GOT3 (cell line): ENCODE measurements at places on chromosomes 13 and 19.

DNA sequence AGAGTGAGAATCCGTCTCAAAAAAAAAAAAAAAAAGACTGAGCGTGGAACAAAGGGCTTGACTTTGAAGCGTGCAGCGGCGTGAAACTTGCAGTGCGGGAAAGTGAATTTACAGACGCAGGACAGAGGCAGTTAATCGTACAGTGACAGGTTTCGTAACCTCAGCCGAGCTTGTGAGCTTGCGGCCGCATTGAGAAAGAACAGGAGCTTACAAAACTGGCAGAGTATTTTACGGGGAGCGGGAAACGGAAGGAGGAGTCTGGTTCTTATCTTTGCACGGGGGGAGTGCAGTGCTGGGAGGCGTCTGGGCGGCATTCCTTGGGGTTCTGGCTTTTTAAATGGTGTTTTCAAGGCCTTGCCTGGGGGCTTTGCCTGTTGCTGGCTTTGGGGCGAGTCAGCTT lies 6.0 kb upstream of the BSG start:
- DNase-seq, result no peak

GRCh38 chr19:46616631-46617322 lies 8.1 kb downstream of the PTGIR start:
- no peak for DNase-seq

DNA sequence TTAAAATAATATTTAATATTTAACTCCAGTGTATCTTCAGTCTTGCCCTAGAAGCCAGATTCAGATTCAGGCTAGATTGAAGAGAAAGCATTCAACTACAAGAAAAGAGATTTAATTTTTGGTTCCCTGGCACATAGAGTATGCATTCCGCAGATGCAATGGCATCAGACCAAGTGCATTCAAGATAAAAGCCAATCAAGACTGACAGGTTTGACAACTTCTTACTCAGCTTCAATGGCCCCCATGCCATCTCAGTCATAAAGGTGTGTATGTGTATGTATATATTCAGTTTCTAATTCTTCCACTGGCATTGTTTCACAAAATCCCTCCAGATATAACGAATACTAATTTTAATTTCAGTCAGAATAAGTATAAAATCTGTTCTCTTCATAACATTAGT lies 650.8 kb upstream of the GPC6 start:
- DNase-seq, result no peak

- DNase-seq, result no peak
Measured at GRCh38 chr13:78194904-78195639, 276.4 kb upstream of the EDNRB start.

GRCh38 chr13:30616927-30617314 lies 799 bp upstream of the USPL1 start:
- no peak for DNase-seq

- DNase-seq, result no peak
Measured at GRCh38 chr13:66532845-66533244, 697.3 kb downstream of the PCDH9 start.

DNA sequence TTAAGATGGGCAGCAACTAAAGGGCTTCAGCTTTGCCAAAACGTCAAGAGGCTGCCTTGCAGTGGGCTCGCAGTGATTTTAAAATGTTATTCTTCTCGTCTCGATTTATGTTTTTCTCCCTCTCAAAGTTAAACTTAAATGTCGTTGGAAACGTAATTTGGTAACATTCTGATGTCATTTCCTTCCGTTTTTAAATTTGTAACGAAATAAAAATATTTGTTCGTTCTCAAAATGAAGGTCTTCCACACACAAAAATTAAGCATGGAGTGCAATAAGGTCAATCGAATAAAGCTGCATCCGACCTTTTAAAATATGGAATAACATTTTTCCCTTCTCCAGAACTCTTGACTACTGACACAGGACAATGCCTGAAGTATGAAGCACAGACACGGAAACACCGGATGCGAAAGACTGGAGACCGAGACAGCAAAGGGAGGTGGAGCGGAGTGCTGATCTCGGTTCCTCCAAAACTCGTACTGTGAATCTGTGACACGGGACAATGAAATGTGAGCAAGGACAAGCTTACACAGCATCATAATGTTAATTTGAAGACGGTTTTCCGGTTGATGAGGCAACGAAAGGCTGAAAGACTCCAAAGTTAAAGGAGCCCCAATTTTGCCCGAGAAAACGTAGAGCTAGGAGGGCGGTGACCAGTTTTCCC lies 850 bp downstream of the MTMR6 start:
- DNase-seq, result no peak

DNA sequence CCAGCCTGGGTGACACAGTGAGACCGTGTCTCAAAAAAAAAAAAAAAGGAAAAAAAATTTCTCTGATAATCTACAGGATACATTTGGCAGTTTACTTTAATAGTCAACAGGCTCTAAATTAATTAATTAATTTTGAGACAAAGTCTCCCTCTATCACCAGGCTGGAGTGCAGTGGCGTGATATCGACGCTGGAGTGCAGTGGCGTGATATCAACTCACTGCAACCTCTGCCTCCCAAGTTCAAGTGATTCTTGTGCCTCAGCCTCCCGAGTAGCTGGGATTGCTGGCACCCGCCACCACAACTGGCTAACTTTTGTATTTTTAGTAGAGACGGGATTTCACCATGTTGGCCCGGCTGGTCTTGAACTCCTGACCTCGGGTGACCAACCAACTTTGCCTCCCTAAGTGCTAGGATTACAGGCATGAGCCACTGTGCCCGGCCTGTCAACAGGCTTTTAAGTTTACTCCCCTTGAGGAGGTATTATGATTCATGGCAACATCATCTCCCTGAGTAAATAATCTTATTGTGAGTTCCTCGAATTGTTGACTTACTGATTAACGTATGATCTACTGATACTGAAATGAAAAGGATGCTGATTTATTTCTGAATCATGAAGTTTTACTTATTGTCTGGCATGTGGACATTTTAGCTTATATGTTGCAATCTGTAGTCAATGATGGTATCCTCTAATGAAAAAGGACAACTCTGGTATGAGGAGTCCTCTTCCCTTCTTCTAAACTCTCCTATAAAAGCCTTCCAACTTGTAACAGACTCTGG lies 21.3 kb upstream of the MTRF1 start:
- DNase-seq, result peak; percentile 11

DNA sequence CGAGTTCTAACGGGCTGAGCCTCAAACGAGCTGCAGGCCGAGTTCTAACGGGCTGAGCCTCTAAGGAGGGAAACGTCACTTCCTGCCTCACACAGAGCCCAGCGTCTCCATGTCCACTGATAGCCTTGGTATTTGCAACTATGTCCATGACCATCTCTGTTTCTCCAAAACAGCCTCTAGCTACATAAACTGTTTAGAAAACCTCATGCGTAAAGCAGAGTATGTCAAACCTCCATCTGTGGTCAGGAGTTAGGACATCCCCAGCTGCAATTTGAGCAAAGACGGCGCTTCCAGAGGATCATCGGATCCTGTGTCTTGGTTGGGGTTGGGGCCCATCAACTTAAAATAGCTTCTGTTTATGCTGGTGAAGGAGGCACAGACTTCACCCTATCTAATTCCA lies 20.8 kb downstream of the RASA3 start:
- no peak for DNase-seq

- DNase-seq, result no peak
Measured at GRCh38 chr13:33543089-33543459, 257.5 kb upstream of the STARD13 start.

- no peak for DNase-seq
Measured at GRCh38 chr13:38002606-38003005, 133.0 kb upstream of the TRPC4 start.

DNA sequence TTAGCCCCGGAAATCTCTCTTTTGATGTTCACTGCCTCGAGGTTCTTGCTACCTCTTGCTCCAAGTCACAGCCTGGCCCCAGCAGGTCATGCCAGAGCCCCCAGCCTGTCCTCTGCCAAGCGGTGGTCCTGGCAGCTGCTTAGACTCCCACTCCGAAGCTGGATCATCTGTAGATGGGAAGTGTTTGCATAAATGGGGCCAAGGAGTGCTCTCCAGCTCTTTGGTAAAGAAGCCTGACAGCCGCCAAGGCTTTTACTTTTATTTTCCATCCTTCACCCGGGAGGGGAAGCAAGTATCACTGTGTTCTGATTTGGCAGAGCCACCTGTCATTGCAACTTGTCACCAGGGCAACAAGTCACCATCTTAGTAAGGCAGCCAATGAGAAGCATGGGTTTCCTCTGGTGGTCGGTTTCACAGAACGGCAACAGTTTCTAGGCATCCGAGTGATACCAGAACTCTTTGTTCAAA lies 10.6 kb upstream of the RETN start:
- no peak for DNase-seq

DNA sequence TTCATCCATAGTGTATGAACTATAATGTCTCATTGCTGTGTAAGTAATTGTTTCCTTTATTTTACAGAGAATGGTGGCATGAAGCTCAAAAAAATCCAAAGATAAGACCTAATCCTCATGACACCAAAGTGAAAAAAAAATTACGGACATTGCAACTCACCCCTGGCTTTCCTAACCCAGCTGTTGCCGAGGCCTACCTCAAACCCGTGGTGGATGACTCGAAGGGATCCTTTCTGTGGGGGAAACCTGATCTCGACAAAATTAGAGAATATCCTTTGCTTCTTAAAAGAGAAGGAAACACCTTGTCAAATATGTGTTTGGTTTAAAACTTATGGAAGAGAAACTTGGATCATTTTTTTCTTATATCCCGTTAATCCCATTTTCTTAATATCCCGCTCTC lies 26.3 kb downstream of the ERCC5 start:
- DNase-seq, result no peak

GRCh38 chr19:741506-742131 lies 9.3 kb upstream of the MISP start:
- no peak for DNase-seq

GRCh38 chr13:113625965-113626721 lies 31.9 kb downstream of the ATP4B start:
- no peak for DNase-seq

DNA sequence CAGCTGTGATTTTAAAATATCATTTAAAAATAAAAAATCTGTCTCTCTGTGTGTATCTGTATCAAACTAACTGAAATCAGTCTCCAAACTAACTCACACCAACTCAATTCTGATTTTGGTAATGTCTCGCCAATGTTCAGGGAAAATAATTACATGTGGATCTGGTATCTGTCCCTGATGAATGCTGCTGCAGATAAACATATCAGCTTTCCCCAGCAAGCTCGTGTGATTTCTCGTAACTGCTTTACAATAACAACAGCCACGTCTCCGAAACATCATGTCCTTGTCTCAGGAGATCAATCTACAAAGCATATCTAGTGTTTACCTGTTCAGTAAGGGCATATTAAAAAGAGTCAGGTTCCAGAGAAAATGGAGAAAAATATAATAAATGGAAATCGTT lies 129.0 kb downstream of the IRS2 start:
- DNase-seq, result no peak

- DNase-seq, result no peak
Measured at GRCh38 chr19:34327851-34328250, 37.1 kb upstream of the GPI start.

GRCh38 chr13:103859952-103860351 lies 793.7 kb upstream of the SLC10A2 start:
- no peak for DNase-seq

- no peak for DNase-seq
Measured at GRCh38 chr13:76239031-76239680, 603.0 kb downstream of the LMO7 start.

GRCh38 chr13:104766319-104766718 lies 1700.1 kb upstream of the SLC10A2 start:
- DNase-seq, result no peak

DNA sequence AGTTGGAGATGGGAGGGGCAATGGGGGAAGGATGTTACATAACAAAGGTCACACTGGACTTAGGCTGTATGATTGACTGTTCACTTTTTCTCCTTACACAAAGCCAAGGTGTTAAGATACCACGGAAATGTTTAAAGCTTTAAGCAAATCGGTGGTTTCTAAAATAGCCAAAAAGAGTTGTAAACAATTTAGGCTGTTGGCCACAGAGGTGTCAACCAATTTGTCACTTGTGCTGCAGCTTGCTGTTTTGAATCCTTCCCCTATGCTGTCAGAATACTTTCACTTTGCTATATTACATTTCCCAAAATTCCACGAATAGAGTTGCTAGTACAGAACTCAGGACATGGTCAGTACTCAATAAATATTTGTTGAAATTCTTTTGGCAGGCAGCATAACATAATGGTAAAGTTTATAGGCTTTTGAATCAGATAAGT lies 149.3 kb downstream of the VWA8 start:
- no peak for DNase-seq
